Stimulated activated CD4-positive, alpha-beta T cell treated with anti-CD3 and anti-CD28 coated beads, Interleukin-4, amount 100 ng/mL, for 48 hours (primary cell): ENCODE measurements at places on chromosomes 6 and 20.

- DNase-seq: no peak
Measured at GRCh38 chr6:87763276-87763675, 61.2 kb upstream of the AKIRIN2 start.

DNA sequence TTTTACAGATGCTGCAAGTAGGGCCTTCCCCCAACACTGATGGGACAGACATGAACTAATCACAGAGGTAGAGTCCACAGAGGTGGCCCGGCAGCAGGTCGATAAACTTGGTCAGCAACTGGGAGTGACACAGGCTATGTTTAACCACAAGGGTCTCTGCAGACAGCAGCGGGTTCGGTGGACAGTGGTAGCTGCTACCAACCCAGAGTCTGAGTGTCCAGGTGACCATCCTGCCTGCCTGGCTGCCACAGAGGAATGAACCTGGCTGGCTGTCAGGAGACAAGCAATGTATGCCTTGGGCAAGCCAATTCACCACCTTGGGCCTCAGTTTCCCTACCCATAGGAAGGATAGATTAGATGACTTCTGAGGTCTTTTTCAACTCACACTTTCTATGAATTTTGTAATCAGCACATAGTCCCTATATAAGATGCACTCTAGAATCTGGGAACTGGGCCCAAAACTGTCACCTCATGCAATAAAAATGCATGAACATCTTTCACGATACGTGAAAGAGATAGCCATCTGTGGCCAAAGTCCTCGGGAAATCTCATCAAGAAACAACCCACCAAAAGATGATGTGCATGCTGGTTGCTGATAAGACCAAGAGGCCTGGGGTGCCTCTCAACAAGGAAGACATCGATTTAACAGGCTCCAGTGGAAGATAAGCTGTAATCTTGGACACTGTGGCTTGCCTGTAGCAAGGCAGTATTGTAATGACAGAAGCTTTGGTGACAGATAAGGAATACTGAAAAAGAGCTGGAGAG lies 30.5 kb downstream of the MDGA1 start:
- DNase-seq: no peak

- no peak for DNase-seq
Measured at GRCh38 chr6:82208913-82209312, 38.6 kb downstream of the IBTK start.

DNA sequence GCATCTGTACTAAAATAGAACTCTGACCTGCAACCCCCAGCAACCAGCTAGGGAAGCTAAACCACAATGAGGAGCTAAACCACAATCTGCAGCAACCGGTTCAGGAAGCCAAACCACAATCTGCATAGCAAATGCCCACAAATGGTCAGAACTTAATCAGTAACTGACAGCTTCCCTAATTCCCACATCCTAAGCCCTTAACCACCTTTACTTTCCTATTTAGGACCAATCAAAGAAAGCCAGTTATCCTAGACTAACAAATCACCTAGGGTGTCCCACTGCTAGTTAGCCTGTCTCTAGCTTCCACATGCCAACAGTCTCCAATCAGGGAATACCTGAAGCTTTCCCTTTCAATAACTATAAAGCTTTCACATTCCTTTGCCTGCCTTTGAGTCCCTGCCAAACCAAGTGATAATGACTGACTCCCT lies 424.6 kb upstream of the PTCHD4 start:
- DNase-seq: no peak
